ENCODE measurements at places on chromosomes 2 and 18.

DNA sequence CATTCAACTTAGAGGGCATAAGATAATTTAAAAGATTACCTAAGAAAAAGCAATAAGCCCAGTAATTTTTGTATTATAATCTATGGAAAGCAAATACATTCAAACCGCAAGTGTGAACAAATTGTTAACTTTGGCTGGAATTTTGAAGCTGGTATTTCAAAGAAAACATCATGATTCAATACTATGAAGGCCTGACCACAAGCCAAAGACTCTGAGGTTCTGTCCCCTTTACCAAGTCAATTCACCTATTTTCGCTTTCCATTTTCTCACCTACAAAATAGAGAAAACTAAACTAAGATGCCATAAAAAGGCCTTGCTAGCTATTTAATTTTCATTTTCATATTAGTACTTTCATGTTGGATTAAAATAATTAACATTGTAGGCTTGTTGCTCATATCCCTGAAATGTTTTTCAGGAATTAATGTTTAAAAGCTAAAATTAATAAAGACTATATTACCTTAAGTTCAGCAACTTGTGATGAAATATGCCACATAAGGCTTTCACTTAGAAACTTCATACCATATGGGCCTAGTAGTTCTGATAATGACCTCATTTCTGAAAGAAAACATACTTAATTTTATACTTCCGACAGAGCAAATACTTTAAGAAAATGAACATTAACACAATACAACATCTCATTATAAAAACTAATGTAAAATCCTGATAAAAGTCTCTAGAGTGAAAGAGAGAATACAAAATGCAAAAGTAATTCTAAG lies 85.7 kb upstream of the FRZB start:
- no peak for DNase-seq

DNA sequence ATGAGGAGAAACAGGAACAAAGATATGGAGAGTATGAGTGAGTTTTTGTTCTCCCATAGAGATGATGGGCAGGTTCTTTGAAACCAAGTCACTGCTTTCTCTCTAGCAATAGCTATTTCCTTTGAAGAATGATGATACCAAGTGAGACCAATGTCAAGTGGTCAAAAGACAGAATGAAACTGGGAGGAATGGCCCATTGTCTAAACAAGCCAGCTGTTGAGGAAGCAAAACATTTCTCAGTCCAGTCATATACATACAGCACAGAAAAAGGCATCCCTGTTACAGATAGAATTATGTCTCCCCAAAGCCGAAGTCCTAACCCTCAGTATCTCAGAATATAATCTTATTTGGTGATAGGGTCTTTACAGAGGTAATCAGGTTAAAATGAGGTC lies 66.1 kb upstream of the EPC2 start:
- no peak for DNase-seq

- no peak for DNase-seq
These were observed 253.2 kb upstream of the SP5 start for GRCh38 chr2:170461889-170462288.

- DNase-seq = no peak
These were observed 657.0 kb upstream of the SYT4 start for GRCh38 chr18:43934322-43934721.

DNA sequence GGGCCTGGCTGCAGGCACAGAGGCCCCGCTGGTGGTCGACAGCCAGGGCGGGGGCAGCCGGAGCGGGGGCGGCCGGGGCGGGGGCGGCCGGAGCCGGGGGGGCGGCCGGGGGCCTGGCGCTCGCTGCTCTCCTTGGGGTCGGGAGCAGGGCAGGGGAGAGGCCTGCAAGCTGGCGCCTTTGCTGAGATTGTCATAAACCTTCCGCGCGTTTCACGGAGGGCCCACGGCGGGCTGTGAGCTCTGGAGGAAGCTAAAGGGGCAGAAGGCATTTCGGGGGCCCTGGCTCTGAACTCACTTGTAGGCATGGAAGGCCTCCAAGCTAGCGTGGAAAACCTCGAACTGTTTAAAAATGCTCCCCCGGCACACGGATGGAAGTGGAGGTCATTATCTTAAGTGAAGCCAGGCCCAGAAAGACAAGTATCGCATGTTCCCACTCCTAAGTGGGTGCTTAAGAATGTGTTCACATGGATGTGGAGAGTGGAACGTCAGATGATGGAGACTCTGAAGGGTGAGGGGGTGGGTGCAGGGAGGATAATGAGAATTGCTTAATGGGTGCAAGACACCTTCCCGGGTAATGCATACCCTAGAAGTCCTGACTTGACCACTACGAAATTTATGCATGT lies 629 bp downstream of the PRELID3A start:
- peak; percentile 47 for DNase-seq

- DNase-seq = no peak
These were observed 127.5 kb upstream of the GAREM1 start for GRCh38 chr18:32598144-32598543.

GRCh38 chr2:239978411-239978810 lies 46.7 kb downstream of the NDUFA10 start:
- no peak for DNase-seq

- DNase-seq = no peak
These were observed 39.3 kb upstream of the ID2 start for GRCh38 chr2:8642366-8643068.

All from B cell (primary cell).